ENCODE measurements at places on chromosomes 12 and 14.

GRCh38 chr12:63387771-63388170 lies 236.8 kb upstream of the AVPR1A start:
- no peak for DNase-seq

DNA sequence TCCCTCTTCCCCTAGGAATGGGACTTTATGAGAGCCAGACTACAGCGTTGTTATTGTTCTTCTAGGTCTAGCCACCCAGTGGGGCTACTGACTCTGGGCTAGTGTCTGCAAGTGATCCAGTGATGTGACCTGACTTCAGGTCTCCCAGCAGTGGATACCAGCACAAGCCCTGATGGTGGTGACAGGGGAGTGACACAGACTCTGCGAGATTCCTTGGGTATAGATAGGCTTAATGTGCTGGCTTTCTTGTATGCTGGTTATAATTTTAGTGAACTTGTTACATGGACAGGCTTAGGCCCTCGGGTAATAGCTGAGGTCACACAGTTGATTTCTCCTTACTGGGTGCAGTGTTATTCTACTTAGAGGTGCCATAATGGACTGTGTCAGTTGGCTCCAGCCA lies 106.9 kb downstream of the TBC1D30 start:
- no peak for DNase-seq

DNA sequence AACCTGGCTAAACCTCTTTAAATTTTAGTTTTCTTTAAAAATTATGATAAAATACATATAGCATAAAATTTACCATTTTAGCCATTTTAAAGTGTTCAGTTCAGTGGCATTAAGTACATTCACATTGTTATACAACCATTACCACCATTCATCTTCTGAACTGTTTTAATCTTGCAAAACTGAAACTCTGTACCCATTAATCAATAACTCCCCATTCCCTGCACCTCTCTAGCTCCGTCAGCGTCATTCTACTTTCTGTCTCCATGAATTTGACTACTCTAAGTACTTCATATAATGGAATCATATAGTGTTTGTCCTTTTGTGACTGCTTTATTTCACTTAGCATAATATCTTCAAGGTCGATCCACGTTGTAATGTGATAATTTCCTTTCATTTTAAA lies 75.8 kb upstream of the DDHD1 start:
- no peak for DNase-seq

- DNase-seq: no peak
These were observed 5.4 kb downstream of the TMBIM4 start for GRCh38 chr12:66164349-66164821.

DNA sequence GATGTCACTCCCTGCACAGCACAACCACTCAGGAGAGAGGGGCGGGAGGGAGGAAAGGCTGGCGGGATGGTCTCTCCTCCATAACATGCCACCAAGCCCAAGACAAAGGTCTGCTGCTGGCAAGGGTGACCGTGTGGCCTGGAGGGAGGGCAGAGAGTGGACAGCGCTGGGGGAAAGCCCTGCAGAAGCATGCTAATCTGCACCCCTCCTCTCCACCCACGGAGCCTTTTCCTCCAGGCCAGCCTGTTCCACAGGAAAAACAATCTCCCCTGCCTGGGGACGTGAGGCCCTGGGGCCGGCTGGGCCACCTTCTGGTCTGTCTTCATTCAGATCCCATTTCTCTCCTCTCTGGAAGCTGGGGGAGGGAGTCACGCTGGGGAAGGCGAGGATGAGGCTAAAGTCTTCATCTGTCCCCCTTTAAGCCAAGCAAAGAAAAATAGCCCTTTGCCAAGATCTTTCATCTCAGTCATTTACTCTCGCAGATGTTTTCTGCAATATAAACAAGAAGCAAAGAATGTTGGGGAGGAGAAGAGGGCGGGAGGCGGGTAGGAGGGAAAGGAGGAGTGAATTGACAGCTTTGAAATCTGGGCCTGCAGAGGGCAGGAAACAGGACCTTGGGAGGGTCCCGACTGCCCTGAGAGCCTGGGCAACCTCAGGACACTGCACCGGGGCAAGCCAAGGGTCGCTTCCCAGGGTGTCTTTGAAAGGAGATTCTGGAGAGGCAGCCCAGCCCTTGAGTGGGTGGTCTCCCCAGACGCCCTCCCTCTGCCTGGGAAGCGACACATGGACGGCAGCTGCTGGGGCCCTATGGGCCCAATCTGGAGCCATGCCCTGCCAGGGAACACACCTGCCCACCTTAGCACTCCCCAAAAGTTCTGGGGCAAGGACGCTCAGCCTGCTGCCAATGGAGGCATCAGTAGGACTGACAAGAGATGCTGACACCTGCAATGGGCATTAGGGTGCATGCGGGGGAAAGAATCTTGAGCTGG lies 133.6 kb downstream of the ZFP36L1 start:
- no peak for DNase-seq

GRCh38 chr12:46227616-46228015 lies 41.2 kb downstream of the SLC38A1 start:
- DNase-seq: no peak

GRCh38 chr14:67928375-67928774 lies 108.8 kb downstream of the RAD51B start:
- DNase-seq: no peak

All from CD4-positive, alpha-beta T cell treated with Interferon alpha-2 for 1 hour (primary cell).